Fibroblast of villous mesenchyme (primary cell): ENCODE measurements at places on chromosomes 2 and 18. TPM values are rescaled to one million over a fixed set of nuclear protein-coding genes. Genes with fewer than 3 reads are reported as not detected.
A peak's percentile ranks its signal among the peaks of the same experiment; 100 is the strongest.

GRCh38 chr2:857937-858336 is 92.7 kb upstream of the SNTG2 start:
- no peak for DNase-seq

LDLRAD4 gene
- total RNA-seq, result 0.43 and 0.97 TPM in 2 replicates

ID2 gene
- 31.2 and 118 TPM in 2 replicates for total RNA-seq

- peak; percentile 46 for DNase-seq
Measured at GRCh38 chr2:55618275-55619055, 1.0 kb upstream of the PPP4R3B start.

GRCh38 chr2:238784671-238785527 is 63.0 kb upstream of the TWIST2 start:
- DNase-seq, result peak; percentile 78

SKOR2 gene
- not detected in 2 replicates for total RNA-seq

DNA sequence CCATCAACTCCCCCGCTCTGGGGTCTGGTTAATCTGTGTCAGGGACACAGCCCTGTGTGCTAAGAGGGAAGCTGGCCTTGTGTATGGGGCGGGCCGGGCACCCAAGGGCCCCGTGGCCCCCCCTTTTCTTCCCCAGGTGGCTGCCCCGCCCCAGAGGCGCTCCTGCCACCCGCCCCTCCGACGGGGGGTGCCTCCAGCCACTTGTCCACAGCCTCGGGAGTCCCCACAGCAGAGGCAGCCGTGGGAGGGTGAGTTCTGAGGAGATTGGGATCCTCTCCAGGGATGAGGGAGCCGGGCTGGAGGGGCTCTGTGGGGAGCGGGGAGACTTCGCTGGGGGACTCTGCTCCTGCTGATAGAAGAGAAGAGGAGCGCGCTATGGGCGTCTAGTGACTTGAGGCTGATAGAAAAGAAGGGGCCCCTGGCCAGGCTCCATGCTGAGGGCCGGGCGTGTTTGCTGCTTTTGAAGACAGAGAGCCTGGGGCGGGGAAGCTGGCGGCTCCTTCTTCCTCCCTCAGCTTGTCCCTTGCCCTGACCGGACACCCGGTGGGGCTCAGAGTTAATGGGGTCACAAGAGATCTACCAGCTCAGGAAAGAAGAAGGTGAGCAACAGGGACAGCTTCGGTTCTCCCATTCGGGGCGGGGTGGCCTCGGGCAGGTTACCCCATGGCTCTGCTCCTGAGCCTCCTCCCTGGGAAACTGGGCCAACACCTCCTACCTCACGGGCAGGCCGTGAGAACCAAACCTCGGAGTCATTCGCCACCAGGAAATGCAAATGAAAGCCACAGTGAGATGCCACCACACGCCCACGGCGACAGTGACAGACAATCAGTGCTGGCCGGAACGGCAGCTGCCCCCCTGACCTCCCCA is 89.4 kb upstream of the TAF1B start:
- no peak for DNase-seq

GRCh38 chr2:138503652-138504051 is 2.1 kb downstream of the SPOPL start:
- DNase-seq, result no peak

DNA sequence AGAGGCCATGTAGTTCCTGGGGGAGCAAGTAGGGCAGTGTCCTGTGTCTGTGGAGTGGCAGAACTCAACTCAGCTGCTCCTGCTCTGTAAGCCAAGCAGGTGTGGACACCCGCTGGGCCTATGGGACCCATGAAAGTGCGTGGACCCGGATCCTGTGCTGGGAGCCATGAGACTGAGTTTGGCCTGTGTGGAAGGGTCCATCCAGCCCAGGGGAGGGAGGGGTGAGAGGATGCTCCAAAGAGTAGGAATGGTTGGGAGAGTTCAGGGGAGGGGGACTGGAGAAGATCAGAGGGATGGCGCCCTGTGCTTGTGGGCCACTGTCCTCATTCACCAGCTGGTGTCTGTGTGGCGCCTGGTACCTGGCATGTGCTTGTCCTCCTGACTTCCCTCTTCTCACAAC is 226.4 kb upstream of the HS6ST1 start:
- no peak for DNase-seq

GRCh38 chr2:61249521-61250071 is 87.6 kb downstream of the C2orf74 start:
- DNase-seq, result no peak

DYNAP gene
- total RNA-seq, result not detected in 2 replicates

- peak; percentile 41 for DNase-seq
Measured at GRCh38 chr18:73842795-73843394, 304.7 kb downstream of the FBXO15 start.

GRCh38 chr2:86047575-86048382 is 57.9 kb downstream of the POLR1A start:
- DNase-seq, result no peak

DNA sequence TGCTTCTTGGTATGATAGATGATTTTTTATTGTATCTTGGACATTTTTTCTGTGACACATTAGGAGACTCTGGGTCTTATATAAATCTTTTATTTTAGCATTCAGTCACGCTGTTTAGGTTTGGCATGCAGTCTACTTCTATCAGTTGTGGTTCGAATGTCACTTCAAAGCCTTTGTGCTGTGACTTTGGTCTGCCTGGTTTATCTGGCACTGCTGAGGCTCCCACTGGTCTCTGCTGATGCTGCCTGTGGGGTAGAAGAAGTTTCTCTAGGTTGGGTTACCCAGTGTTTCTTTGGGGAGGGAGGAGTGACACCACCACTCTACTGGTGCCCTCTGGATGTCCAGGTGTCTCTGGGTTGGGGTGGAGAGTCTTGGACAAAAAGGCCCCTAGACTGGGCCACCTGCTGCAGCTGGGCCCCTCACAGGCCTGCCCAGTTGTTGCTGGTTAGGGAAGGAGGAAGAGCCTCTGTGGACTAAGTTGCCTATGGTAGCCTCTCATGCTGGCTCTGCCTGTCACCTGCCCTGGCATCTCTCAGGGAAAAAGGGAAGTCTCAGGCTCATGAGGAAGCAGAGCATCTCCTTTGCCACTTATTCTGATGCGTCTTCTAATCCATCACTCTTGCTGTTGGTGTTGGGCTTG is 115.4 kb upstream of the HS6ST1 start:
- no peak for DNase-seq

DNA sequence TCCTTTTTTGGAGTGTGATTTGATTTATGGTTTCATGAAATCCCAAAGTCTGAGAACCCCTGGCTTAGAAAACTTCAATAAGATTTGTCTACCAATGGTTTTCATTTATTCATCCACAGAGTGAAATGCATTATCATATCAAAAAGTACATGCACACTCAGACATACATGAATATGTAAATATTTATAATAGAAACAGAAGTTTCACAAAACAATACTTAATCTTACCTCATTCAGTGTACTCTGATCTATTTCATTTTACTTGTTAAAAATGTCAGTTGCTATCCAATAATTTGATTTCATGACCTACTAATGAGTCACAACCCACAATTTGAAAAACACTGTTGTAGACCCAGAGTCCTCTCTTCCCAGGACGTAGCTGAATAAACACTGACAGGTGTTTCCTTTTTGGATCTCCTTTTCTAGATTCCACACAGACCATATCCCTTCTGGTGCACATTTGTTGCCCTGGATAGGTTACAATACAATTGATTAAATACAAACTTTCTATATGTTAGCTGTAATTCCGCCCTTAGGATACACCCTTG is 10.4 kb upstream of the CAVIN2 start:
- DNase-seq, result peak; percentile 60

DNA sequence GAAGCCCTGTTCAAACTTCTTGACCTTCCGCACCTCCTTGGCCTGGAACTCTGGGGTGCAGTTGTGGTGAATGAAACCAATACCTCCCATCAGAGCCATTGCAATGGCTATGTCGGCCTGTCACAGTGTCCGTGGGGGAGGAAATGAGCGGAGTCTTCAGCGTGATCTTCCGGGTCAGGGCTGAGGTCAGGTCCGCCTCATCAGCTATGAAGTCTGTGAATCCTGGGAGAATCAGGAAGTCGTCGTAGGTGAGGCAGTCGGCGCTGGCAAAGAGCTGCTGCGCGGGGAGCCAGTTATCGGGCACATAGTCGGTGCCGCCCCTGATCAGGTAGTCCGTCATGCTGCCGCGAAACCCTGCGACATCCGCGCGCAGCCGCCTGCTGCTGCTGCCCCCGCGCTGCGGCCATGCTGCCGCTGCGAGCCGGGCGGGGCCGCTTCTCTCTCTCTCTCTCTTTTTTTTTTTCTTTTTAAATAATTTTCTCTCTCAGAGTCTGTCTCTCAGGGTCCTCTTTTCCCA is 154.1 kb upstream of the ZSWIM2 start:
- DNase-seq, result peak; percentile 27

- peak; percentile 86 for DNase-seq
Measured at GRCh38 chr18:76528477-76529432, 33.7 kb upstream of the ZNF516 start.

DNA sequence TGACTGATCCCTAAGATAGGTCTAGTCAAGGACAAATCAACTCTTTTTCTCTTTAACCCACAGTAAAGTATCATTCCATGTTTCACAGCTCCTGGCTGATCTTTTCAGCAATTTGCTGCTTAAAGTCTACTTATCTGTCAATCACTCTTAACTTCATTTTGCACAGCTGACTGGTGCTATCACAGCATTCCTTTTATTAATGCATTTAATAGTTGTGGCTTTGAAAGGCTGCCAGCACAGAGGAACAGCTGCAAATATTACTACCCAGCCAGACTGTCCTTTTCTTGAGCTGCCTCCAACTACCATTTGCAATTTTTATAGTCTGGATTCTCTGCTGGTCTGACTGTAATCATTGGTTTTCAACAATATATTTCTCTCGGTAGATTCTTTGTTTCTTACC is 303.5 kb downstream of the STK39 start:
- peak; percentile 6 for DNase-seq

- peak; percentile 26 for DNase-seq
Measured at GRCh38 chr2:150475479-150476250, 11.8 kb downstream of the RND3 start.

GRCh38 chr2:65639156-65639864 is 206.9 kb upstream of the SPRED2 start:
- DNase-seq, result peak; percentile 55

- DNase-seq, result no peak
Measured at GRCh38 chr2:232492236-232492848, 4.7 kb upstream of the ECEL1 start.

DNA sequence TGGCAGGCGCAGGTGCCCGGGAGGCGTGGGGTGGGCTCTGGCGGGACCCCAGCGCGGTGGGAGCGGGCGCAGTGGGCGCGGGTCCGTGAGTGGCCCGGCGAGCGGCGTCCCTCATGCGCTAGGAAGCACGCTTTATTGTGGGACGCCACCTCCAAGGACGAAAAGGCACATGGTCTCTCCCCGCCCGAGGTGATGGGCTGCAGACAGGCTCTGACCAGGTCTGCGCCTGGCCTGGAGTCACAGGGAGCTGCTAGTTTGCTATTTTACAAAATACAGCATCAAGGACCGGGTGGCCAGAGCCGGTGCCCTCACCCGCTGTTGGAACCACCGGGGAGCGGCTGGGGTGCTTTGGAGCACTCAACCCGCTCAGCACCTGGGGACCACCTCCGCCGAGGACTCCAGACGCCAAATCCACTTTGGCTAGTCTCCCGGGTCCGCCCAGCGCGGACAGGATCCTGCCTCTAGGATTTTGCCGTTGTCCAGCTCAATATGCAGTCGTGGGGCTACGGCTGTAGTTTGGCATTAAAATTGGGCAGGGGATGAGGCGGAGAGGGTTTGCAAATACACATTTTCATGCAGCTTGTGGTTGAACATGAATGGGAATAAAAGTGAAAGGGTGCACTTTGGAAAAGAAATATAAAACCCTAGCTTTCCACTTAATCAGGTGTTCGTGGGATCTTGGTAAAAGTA is 65.4 kb downstream of the LRRFIP1 start:
- peak; percentile 38 for DNase-seq

- DNase-seq, result no peak
Measured at GRCh38 chr18:76988827-76989646, 143.5 kb downstream of the MBP start.

DNA sequence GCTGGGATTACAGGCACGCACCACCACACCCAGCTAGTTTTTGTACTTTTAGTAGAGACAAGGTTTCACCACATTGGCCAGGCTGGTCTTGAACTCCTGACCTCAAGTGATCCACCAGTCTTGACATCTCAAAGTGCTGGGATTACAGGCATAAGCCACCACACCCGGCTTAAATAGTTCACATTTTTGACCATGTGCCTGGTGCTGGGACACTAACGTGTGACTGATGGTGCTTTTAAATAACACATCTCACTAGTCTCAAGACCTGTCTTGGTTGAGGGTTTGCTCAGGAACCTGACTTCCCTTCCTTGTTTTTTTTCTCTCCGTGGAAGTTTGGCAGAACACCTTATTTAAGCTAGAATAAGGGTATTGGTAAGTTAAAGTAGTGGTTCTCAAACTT is 8.5 kb downstream of the FMNL2 start:
- DNase-seq, result no peak

DNA sequence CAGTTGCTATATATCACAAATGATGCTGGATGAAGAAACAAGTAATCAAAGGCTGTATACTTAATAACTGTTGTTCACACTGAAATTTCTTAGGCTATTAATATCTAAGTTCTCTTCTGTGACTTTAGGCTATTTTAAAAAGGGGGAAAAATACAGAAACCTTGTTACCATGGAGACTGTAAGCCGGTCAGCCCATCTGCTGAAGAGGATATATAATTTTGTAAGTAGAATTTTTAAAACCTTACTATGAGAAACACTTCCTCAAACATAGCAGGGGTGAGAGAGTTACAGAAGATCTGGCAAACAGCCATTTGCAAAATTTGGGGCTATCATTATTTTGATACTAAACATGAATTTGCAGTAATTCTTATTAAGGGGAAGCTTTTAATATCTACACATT is 27.8 kb downstream of the CACNB4 start:
- DNase-seq, result no peak

- no peak for DNase-seq
Measured at GRCh38 chr2:126761981-126762878, 106.3 kb downstream of the GYPC start.

GRCh38 chr2:196511258-196512168 is 128.0 kb upstream of the CCDC150 start:
- no peak for DNase-seq

PIEZO2 gene
- 1.7 and 4.5 TPM in 2 replicates for total RNA-seq

GRCh38 chr2:159265171-159265576 is 21.3 kb downstream of the WDSUB1 start:
- DNase-seq, result peak; percentile 32

CDH2 gene
- 74.7 and 89.2 TPM in 2 replicates for total RNA-seq

SPRED2 gene
- total RNA-seq, result 9.5 and 10.0 TPM in 2 replicates

- no peak for DNase-seq
Measured at GRCh38 chr2:120044336-120044735, 31.5 kb downstream of the EPB41L5 start.
